ENCODE measurements at places on chromosomes 2 and 18.

DNA sequence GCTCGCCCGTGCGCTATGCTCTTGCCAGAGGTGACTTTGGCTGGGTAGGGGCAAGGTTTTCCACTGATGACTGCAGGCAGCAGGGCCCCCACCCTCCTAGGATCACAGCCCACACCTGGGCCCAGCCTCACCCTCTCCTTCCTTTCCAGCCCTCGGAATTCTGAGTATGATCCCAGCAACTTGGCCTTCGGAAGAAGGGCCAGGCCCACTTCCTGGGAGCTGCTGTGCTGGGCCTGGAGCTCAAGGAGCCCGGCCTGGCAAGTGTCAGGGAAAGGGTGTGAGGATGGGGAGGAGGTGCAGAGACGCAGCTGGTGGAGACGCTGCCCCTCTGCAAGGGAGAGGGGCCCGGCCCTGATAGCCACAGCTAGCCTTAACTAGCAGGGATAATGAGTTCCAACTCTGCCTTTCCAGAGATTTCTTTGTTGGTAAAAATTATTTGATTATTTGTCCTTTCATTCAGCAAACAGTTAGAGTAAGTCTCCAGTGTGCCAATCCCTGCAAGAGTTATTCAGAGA, 1.7 kb upstream of the CNDP1 start:
- DNase-seq: no peak

- no peak for DNase-seq
Measured at GRCh38 chr2:198641161-198641560, 816.6 kb downstream of the SATB2 start.

GRCh38 chr2:125280265-125280664, 1255.2 kb downstream of the CNTNAP5 start:
- DNase-seq: no peak

DNA sequence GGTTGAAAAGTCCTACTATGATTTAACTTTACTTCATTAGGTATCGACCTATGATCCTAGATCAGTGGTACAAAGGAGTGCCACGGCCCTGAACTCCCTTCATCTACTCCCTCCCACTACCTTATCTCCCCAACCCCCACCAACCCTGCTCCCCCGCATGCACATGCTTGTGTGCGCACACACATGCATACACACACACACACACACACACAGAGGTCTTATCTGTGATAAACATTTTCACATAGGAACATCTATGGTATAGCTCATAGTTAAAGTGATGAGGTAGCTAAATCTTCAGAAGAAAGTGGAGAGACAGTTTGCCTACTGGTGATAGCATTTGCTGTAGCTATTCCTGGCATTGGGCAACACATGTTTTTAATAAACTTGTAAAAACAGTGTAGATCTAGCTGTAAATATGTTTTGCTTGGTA, 471.3 kb downstream of the ZEB2 start:
- no peak for DNase-seq

GRCh38 chr2:30038419-30038818, 108.4 kb upstream of the YPEL5 start:
- DNase-seq: no peak

DNA sequence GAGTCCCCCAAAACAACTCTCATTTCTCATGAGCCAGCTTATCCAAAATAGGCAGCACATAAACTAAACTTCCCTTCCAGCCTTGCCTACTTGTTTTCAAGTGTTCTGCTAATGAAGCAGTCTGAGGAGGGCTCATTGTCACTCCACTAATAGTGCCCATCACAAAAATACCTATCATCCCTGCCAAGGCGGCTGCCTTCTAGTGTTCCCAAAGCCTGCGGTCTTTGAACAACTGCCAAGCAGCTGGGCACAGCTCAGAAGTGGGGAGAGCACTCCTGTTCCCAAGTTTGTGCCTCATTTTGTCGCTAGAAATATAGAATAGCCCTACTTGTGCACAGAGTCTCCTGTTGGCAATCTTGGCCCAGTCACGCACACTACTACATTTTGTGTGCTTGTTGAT, 50.3 kb downstream of the DTNA start:
- no peak for DNase-seq

DNA sequence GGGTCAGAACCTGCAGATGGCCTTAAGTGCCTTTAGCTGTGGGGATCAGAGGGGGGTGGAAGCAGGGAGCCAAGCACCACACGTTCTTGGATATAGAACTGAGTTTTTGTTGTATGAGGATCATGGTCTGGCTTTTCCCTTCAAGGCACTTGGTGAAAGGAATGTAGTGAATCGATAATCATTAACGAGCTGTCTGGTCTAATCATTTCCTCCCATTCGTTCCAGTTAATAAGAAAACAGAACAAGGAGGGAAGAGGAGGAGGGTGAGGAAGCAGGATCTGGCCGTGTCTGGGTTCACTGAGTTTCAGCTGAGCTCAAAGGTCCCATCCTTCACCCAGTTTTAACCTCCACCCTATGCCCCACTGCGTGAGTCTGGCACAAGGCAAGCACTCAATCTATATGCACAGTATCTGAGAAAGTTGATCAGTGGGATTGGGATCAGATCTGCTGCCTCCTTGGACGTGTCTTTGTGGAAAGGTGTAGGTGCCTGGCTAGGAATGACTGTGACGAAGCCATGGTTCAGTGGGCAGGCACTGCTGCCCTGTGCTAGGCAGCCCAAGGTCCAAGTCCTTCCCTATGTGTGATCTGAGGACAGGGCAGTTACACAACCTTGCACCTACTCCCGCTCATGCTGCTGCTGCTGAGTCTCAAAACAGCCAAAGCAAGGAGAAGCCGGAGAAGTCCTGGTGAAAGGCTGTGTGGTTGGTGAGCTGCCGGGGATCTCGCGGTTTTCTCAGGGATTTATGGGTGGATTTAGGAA, 54.8 kb downstream of the GALNT14 start:
- DNase-seq: no peak

DNA sequence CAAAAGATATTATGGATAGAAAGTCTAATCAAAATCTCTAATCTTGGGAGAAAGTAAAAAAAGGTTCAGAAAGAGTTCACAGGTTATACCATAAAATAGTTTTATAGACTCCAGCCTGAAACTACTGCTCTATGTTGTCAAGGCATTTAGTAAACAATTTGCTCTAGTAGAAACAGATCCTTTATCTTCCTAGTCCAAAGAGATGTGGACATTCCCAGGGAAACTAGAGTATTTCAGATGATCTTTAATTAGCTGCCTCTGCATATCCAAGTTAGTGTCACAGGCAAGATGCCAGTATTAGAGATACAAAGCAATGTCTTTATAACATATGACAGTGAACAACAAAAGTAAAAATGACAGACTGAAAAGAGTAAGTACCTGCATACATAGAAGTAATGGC, 708.6 kb downstream of the CCDC85A start:
- DNase-seq: no peak

GRCh38 chr18:24176727-24177416, 38.0 kb downstream of the CABYR start:
- no peak for DNase-seq

- DNase-seq: no peak
Measured at GRCh38 chr2:172366596-172367150, 60.7 kb upstream of the ITGA6 start.

DNA sequence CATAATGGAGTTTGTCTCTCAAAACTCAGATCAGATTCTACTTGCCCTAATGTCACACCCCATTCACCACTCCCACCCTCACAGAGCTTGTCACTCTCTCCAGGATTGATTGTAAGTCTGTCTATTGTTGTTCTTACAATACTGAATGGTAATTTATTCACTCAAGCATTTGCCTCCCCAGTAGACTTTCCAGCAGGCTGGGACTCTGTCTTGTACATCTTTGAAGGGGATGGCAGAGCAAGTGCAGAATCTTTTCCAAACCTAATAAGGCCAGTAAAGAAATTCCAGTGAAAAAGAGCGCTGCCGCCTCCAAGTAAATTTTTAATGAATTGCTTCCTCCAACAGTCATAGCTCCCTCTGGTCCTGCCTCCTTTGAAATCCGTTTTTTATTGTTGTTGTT, 56.9 kb downstream of the RBM43 start:
- no peak for DNase-seq

GRCh38 chr2:177264209-177264692, 276 bp downstream of the NFE2L2 start:
- no peak for DNase-seq

GRCh38 chr2:239143858-239144712, 256.7 kb downstream of the HDAC4 start:
- no peak for DNase-seq

- DNase-seq: no peak
Measured at GRCh38 chr2:9809064-9809356, 34.3 kb upstream of the TAF1B start.

DNA sequence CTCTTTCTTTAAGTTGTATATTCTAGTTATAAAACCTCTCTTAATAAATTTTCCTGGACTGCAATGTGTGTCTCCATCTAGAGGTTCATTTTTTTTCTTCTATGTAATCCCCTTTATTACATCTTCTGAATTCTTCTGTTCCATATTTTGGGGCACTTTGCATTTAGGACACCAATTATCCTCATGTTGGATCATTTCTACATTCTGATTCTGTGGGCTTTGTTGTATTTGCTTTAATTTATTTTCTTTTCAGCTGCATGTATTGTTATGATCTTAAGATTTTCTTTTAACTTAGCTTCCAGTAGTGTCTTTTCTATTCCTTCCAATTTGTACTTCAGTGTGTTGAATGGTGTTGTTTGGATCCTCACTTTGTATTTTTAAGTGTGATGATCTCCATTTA, 5.2 kb upstream of the SKA1 start:
- no peak for DNase-seq

- DNase-seq: no peak
Measured at GRCh38 chr2:129301431-129301913, 678.0 kb upstream of the RAB6C start.

DNA sequence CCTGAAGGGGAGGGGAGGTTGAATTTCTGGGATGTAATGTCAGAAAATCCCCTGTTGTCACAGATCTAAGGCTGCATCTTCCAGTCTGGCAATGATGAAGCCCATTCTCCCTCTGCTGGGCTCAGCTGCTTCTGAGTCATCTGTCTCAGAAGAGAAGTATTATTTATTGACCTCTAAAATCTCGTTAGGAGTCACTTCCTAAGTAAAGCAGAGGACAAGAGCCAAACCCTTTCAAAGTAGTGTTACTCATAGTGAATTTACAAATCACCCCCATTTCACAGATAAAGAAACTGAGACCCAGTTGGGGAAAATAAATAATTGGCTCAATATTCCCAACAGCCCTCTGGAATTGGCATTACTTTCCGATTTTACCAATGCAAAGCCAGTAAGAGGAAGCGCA, 167.3 kb upstream of the SKOR2 start:
- no peak for DNase-seq

DNA sequence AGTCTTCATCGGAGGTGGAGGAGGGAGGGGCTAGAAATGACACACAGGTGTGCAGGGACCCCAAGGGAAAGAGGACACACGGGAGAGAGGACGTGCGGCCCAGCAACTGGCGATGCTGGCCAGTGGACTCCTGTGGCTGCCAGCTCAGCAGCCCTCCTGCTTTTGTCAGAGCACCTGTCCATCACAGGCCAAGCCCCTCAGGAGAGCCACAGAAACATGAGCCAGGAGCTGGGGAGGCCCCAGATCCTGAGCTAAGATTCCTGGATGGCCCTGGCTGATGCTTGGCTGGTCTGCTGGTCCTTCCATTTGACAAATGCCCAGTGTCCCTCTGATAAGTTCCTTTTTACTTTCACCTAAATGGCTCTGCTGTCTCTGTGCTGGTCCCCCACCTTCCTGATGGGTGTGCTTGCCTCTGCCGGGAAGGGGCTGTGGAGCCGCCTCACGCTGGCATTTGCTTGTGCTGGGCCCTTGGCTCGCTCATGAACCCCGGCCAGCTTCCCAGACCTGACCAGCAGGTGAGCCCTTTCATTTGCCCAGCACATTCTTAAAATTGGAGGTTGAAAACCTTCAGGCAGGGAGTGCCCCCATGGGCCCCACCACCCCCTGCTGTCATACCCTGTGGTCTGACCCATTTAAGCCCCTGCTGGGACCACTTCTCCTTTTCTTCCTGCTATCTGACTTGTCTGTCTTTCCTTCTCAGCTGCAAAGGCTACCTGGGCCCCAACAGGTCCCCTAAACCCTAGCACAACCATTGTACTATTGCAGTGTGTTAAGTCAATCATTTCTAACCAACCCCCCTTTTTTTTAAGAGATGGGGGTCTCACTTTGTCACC, 37.3 kb downstream of the CYP27C1 start:
- no peak for DNase-seq

GRCh38 chr2:240129311-240129710, 6.8 kb downstream of the COPS9 start:
- no peak for DNase-seq

GRCh38 chr2:11839916-11840315, 93.5 kb downstream of the LPIN1 start:
- DNase-seq: no peak

GRCh38 chr2:157899125-157899839, 23.2 kb upstream of the ACVR1 start:
- DNase-seq: no peak

GRCh38 chr18:3046216-3046808, 33.4 kb upstream of the LPIN2 start:
- no peak for DNase-seq

DNA sequence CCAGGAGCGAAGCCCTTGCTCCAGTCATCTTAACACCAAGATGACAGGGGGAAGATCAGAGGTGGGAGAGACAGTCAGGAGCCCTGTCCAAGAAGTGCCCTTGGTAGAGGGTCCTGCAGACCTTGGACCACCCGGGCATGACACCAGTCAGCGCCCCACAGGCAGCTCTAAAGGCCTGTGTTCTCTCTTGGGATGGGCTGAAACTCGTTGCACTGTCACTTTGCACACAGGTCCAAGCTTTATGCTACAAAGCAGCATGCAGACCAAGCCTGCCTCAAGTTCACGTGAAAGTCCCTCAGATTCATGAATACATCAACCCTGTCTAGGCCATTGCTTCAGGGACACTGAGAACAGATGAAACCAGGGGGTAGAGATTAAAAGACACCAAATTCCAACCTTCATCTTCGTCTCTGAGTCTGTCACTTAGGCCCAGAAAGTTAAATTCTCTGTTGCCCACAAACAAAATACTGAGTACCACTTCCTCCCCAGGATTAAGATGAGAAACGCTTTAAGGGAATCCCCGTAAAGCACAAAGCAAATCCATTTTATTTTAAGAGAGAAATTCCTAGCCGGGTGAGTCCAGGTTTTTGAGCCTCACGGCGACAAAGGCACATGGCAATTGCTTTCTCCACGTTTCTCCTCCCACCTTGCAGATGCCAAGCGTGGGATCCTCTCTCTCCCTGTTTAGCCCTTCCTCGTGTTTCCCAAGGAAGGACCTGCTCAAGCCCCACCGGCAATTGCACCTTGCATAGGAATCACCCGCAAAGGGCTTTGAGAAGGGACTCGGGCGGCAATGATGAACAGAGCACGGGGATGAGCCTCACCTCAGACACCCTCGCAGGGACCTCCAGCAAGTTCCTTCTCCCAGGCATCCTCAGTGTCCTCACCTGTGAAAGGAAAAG, 75.0 kb upstream of the ID2 start:
- DNase-seq: no peak

GRCh38 chr18:3262234-3263131, 550 bp downstream of the MYL12B start:
- DNase-seq: no peak

GRCh38 chr2:137975280-137976271, 11.3 kb downstream of the HNMT start:
- DNase-seq: no peak

Data from activated CD4-positive, alpha-beta T cell treated with anti-CD3 and anti-CD28 coated beads for 1 hour (primary cell).